ENCODE measurements at places on chromosomes 12 and 14.

DNA sequence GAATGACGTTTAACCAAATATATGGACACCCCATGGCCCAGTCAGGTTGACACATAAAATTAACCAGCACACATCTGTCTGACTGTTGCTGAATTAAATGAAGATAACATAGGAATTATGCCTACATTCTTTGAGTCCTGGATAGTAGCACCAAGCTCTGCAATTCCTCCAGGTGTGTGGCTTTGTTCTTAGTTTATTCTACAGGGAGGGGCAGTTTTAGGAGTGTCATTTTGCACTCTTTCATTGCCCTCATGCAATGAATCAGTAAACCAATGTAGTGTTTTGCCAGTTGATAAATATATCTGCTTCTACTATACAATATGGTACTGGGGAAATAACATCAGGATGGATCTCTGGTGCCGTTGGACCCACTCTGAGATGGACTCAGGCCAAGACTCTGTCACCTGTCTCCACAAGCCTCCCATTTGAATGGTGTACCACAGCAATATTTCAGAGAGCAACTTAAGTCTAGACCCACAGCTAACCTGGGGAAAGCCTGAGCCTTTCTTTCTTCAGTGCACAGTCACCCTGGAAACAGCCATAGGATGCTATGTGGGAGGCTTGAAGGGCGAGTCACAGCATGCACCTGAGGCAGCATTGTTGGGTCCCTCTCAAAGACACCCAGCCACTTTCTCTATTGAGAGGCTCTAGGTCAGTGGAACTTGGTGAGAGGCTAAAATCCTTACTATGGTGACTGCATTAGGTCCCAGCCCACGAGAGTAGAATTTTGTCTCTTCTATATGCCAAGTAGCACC, 73.2 kb downstream of the ANO4 start:
- no peak for DNase-seq

DNA sequence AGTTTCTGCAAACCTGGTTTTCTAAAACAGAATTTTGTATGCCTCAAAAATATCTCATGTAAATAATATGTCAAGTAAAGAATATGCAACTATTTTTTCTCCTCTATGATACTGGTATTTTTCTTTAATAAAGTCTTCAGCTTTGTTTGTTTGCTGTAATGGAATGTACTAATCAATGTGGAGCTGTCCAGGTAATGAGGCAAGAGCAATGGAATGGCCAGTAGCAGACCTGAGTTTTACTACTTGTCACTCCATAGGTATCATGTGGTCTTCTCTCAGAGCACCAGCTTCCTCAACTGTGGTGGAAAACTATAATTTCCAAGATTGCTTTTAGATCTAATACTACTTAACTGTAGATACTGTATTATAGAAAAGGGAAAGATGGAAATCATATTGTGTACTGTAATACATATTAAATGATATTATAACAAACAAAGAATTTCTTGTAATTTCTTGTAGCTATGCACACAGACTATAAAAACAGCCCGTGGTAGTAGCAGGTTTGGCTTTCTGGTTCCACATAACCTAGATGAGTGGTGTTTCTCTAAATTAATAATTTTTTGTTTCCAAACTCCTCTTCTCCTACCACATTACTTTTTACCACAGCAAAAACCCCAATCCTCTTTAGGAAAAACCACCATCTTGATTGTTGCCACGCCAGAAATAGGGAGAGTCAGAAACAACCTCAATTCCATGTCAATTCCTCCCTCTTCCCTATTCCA, 70.6 kb downstream of the KIF21A start:
- DNase-seq: no peak

GRCh38 chr12:52277486-52278245, 3.2 kb downstream of the KRT86 start:
- no peak for DNase-seq

DNA sequence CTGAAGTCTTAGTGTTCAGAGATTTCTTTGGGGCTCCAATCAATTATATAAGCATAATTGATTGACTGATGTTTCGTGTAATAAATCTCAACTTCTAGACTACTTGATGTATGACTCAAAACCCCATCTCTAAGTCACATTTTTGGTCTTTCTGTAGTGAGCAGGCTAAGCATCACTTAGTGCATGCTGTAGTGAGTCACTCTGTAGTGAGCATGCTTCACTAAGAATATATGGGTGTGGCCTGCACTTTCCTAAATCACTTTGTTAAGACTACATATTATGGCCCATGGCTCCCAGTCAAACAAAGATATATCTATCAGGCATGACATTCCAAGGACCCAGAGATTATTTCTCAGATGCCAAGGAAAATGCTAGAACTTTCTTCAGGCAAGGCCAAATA, 909.4 kb upstream of the LRFN5 start:
- DNase-seq: no peak

DNA sequence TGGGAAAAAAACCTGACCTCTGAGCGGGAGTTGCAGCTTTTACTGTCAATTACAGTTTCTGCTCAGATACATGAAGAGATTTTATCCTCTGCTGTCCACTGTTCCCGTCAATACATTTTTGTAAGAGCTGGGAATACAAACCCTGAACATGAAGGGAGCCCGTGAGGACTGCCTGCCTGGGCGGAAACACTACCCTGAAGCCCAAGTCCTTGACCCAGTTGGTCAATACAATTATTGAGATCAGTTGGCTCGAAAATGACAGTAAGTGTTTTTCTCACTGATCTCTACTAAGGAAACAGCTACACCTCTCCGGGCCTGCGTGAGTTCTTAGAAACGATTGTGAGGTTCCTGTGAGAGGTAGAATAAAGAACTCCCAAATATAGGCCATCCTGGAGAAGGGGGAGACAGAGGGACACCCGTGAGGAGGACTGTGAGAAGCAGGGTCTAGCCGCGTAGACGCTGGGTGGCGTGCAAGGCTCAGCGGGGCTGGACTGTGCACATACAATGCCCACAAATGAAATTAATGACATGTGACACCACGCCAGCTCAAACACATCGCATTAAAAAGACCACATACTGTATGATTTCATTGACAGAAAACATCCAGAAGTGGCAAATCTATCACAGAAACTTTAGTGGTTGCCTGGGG, 509.5 kb downstream of the TMEM132D start:
- no peak for DNase-seq

DNA sequence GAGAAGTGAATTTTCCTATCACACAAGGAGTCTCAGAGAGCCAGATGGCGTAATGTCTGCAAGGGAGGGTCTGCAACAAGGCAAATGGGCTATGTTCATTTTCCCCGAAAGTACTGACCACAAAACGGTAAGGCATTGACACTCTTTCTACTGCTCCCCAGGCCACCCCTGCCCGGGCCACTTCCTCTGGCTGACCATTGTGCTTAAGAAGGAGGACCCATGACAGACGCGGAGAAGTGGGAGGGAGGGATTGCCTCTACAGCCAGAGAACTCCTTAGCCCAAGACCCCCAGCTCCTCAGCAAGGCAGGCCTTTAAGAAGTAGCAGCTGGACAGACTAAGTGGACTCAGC, 1.2 kb downstream of the NCKAP5L start:
- DNase-seq: no peak

GRCh38 chr12:44780221-44780790, 95.8 kb downstream of the NELL2 start:
- DNase-seq: no peak

- DNase-seq: no peak
Observed at GRCh38 chr12:122093098-122093883, 14.7 kb downstream of the MLXIP start.

GRCh38 chr14:65789363-65789762, 376.8 kb downstream of the FUT8 start:
- DNase-seq: no peak

DNA sequence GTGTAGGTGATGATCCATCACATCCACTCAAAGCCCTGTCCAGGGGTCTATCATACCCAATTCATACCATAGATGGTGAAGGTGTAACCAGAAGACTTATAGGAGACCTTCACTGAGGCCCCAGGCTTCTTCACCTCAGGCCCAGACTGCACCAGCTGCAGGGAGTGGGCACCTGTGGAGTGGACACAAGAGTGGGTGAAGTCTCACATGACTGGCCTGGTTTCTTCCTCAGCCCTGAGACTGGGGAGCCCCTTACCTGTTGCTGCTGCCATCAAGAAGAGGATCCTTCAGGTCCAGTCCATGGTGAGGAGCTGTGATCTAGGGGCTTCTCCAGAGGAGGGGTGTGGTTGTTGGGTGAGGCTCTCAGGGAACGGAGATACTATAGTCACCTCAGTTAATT, 851.0 kb downstream of the TMEM121 start:
- DNase-seq: no peak

GRCh38 chr12:65497660-65498059, 219.2 kb downstream of the MSRB3 start:
- DNase-seq: no peak

GRCh38 chr14:105143451-105144025, 25.0 kb downstream of the JAG2 start:
- DNase-seq: no peak

DNA sequence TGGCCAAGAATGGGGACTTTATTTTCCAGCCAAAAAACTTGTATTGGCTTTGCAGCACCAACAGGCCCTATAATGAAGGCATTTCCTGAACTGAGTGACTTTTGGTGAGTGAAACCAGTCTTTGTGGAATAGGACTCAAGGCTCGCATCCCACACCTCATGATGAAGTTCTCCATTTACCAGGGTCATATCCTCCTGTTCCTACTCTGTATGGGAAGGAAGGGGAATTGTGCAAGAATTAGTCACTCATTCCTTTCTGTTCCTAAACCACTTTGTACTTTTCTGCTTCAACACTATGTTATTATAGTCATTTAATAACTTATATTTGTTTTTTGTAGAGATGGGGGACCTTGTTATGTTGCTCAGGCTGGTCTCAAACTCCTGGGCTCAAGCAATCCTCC, 2.3 kb upstream of the SPATS2 start:
- no peak for DNase-seq

DNA sequence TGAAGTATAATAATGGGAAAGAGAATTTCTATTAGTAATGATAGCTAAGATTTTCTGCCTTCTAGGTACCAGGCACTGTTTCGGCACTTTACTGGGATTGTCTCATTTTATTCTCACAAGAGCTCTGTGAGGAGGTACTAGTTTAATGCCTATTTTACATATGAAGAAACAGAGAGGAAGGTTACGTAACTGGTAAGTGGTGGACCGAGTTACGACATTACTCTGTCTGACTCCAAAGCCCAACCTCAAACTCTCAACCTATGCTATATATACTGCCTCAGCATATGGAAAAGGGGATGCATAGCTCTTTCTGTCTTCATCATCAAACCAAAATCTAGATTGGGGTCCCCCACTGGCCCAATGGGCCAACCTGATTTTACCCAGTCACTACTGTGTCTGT, 133.5 kb downstream of the KTN1 start:
- no peak for DNase-seq

GRCh38 chr12:11822081-11822834, 172.8 kb downstream of the ETV6 start:
- DNase-seq: no peak

- DNase-seq: no peak
Observed at GRCh38 chr14:63952053-63952932, 99.5 kb downstream of the SYNE2 start.

DNA sequence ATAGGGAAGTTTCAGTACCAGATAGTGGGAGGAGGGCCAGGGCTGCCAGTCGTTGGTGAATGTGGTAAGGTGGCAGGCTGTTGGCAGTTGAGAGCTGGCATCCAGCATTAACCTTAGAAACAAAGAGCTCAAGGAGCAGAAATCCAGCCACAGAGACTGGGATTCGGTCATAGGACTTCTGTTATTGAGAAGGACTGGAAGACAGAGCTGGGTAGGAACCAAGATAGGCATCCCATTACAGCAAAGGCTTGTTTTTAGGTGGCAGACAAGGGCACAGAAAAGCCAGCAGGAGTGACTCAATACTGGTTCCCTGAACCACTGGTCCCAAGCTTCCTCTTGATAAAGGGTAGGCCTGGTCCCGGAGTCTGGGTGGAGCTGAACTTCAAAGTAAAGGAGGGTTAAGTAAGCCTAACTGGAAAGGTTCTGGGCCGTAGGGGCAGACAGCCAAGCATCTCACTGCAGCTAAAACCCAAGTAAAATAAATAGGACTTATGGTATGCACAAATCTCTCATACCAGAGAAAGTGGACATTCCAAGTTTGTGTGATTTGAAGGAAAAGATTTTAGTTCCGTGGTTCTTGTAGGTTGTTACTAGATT, 147.9 kb downstream of the ETV6 start:
- no peak for DNase-seq

GRCh38 chr12:1768615-1769014, 51.8 kb upstream of the LRTM2 start:
- no peak for DNase-seq

- no peak for DNase-seq
Observed at GRCh38 chr14:88322504-88323085, 474 bp downstream of the KCNK10 start.

DNA sequence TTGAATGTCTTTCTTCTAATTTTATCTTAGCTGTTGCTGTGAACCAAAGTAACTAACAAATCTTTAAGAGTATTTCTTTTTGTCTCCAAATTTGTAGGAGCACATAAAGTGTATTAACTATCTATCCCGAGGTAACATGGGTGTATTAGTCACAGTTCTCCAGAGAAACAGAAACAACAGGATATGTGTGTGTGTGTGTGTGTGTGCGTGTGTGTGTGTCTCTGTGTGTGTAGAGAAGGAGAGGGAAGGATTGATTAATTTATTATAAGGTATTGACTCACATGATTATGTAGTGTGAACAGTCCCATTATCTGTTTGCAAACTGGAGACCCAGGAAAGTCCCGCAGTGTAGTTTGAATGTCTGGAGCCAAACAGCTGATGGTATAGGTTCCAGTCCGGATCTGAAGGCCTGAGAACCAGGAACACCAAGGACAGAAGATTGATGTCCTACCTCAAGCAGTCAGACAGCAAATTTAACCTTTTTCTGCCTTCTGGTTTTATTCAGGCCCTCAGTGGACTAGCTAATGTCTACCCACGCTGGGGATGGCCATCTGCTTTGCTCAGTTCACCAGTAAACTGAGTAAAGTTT, 14.4 kb downstream of the G2E3 start:
- no peak for DNase-seq

DNA sequence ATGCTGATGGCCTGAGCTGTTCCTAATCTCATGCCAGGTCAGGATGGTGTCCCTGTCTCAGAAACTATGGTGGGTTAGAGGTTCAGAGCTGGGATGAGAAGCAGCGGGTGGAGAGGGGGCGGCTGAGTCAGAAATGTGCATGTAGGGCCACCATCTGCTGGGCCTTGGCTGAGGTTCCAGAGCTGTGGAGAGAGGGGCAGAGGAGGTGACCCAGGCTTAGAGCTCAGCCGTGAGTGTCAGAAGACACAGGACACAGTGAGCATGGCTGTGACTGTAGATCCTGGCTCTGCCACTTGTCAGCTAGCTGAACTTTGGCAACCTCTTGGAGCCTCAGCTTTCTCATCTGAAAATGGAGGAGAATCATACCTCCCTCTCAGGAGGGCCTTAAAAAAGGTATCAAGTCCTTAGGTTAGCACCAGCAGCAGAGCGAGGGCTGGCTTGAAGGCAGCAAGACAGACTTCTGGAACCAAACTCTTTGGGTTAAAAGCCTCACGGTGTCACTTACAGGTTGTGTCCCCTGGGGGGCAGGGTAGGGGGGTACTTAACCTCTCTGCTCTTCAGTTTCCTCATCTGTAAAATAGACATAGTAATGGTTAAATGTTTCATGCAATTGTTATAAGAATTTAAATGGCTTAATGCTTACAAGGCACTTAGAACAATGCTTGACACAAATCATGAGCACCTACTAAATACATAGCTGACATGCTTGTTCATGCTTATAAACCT, 34.8 kb downstream of the TMEM229B start:
- DNase-seq: no peak
